T-cell (primary cell): ENCODE measurements at places on chromosomes 3 and 15.

DNA sequence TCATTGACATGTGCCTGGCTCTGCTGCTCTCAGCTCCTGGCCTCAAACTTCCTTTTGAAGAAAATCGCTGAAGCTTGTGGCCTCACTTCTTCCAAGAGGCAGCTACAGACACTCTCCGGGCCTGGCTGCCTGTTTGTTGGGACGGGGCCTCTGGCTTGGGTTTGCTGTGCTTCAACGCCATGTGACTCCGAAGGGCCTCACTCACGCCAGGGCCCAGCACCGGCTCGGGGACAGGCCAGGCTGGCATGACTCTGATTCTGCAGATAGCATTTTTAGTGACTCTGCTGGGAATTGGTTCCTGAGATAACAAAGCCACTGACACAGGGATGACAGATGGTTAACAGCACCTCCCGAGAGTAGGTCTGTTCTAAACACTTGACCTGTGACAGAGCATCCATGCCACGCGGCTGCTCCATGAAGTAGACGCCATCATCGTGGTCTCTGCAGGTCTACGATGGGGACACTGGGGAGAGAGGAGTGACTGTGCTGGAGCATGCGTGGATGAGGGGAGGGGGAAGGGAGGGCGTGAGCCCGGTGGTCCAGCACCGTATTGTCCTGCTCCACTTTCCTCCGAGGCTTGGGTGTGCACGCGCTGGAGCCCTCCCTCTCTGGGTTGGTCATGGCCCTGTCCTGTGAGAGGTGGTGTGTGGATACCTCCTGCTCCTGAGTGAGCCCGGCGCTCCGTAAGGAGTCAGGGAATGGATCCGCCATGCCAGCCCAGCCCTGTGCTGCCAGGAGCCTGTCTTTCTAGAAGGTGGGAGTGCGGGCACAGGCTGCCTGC, 133.6 kb downstream of the TJP1 start:
- H3K27ac ChIP-seq, result no peak overlapping the region
- no peaks in the 10 kb centered on the region for H3K36me3 ChIP-seq
- no peaks in the 10 kb centered on the region for H3K4me1 ChIP-seq
- no peaks in the 10 kb centered on the region for H3K27me3 ChIP-seq
- DNase-seq, result no peak
- no peak overlapping the region for H3K4me3 ChIP-seq

GRCh38 chr15:58021332-58022230, 43.9 kb downstream of the ALDH1A2 start:
- H3K36me3 ChIP-seq, result no peaks in the 10 kb centered on the region
- no peak overlapping the region for H3K4me3 ChIP-seq
- no peak for DNase-seq
- H3K27ac ChIP-seq, result no peak overlapping the region
- H3K27me3 ChIP-seq, result no peaks in the 10 kb centered on the region

DNA sequence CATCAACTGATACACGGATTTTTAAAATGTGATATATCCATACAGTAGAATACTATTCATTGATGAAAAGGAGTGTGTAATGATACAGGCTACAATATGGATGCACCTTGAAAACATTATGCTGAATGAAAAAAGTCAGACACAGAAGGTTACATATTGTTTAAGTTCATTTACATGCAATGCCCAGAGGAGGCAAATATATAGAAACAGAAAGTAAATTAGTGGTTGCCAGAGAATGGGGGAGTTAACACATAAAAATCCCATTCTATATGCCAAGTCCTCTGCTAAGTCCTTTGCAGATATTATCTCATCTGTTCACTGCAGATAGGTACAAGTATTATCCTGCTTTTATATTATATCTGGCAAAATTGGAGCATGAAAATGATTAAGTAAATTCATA, 22.1 kb upstream of the CDIN1 start:
- no peak for DNase-seq
- no peak overlapping the region for H3K27ac ChIP-seq
- H3K4me1 ChIP-seq, result no peaks in the 10 kb centered on the region

GRCh38 chr3:146326875-146327543, 76.1 kb upstream of the PLSCR4 start:
- no peak overlapping the region for H3K27ac ChIP-seq
- DNase-seq, result no peak
- no peak overlapping the region for H3K4me3 ChIP-seq

DNA sequence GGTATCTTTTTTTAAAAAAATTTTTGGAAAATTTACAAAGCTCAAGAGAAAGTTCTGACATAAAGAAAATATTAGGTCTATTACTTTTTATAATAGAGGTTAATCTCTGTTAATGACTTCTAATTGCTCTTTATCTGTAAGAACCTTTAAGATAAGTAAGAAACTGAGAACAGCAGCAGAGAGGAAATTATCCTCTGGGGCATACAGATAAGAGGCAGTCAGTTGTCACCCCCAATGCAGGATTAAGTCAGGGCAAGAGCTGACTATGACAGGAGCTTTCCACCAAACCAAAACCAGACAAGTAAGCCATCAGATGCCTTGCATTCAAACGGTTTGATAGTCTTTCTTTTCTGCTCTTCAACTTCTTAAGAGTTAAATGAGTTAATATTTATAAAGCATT, 149.0 kb downstream of the GSK3B start:
- H3K27ac ChIP-seq, result no peak overlapping the region
- peaks cover 3% of the 10 kb centered on the region for H3K4me1 ChIP-seq

GRCh38 chr15:87732976-87733375, 523.6 kb downstream of the NTRK3 start:
- H3K27ac ChIP-seq, result no peak overlapping the region
- H3K4me1 ChIP-seq, result no peaks in the 10 kb centered on the region
- H3K4me3 ChIP-seq, result no peak overlapping the region
- H3K36me3 ChIP-seq, result no peaks in the 10 kb centered on the region
- DNase-seq, result no peak

DNA sequence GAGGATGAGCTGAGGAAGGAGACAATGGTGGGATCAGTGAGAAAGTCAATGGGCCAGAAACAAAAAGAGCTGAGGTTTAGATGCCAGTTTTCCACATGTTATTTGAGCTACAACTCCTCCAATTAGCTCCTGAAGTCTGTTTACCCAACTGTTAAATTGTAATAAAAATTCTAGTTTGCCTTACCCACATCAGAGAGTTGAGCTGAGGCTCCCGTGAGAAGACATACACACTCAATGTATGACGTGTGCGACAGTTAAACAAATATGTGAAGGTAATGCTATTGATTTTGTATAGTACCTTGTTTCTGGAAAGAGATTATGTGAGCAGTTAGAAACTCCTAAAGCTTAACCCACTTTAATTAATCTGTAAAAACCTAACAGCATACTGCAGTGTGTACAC, 318.1 kb upstream of the GRM7 start:
- no peak overlapping the region for H3K4me3 ChIP-seq
- no peak for DNase-seq
- no peaks in the 10 kb centered on the region for H3K36me3 ChIP-seq
- H3K4me1 ChIP-seq, result no peaks in the 10 kb centered on the region

GRCh38 chr3:115436767-115437301, 186.5 kb upstream of the GAP43 start:
- H3K27me3 ChIP-seq, result no peaks in the 10 kb centered on the region
- no peak overlapping the region for H3K27ac ChIP-seq
- H3K4me1 ChIP-seq, result no peaks in the 10 kb centered on the region
- DNase-seq, result no peak
- H3K36me3 ChIP-seq, result no peaks in the 10 kb centered on the region
